Upper lobe of right lung (tissue), 1 donor: ENCODE measurements at places on chromosomes 12 and 14.

- DNase-seq, result no peak
Measured at GRCh38 chr12:110687396-110688169, 1.3 kb downstream of the HVCN1 start.

- no peak for DNase-seq
Measured at GRCh38 chr12:14959463-14959862, 1.9 kb downstream of the ARHGDIB start.

DNA sequence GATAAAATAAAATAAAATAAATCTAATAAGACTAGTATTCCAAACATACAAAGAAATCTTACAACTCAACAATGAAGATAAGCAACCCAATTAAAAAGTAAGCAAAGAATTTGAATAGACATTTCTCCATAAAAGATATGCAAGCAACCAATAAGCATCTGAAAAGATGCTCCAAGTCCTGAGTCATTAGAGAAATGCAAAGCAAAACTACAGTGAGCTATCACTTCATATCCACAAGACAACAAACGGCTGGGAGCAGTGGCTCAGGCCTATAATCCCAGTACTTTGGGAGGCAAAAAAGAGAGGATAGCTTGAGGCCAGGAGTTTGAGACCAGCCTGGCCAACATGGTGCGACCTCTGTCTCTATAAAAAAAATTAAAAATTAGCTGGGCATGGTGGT is 26.8 kb downstream of the ZFYVE1 start:
- no peak for DNase-seq

DNA sequence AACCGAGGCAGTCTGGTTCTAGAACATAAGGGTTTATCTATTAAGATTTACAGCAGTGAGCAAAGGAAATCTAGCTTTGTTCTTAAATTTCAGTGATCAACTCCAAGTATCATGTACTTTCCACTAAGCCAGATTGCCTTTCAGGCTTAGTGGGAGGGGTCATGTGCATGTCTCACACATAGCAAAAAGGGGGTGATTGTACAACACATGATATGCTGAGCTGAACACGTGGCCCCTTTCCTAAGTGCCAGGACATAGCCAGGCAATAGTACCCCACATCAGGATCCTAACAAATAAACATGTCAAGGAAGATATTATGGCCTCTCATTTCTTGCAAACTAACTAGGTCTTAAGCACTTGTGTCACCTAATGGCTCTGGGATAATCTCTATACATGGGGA is 347.2 kb downstream of the C12orf75 start:
- no peak for DNase-seq

GRCh38 chr12:51011955-51012354 is 14.2 kb downstream of the SLC11A2 start:
- peak; percentile 70 for DNase-seq

- no peak for DNase-seq
Measured at GRCh38 chr14:34496679-34497513, 34.9 kb upstream of the SPTSSA start.

GRCh38 chr14:43898687-43899086 is 608.4 kb downstream of the FSCB start:
- DNase-seq, result no peak

GRCh38 chr14:102686196-102686801 is 91.0 kb upstream of the TRAF3 start:
- no peak for DNase-seq

GRCh38 chr14:89012282-89013097 is 188.0 kb downstream of the TTC8 start:
- DNase-seq, result no peak

- DNase-seq, result no peak
Measured at GRCh38 chr12:48247181-48247966, 44.3 kb upstream of the OR10AD1 start.

GRCh38 chr12:58310368-58310767 is 369.0 kb downstream of the ATP23 start:
- DNase-seq, result no peak

DNA sequence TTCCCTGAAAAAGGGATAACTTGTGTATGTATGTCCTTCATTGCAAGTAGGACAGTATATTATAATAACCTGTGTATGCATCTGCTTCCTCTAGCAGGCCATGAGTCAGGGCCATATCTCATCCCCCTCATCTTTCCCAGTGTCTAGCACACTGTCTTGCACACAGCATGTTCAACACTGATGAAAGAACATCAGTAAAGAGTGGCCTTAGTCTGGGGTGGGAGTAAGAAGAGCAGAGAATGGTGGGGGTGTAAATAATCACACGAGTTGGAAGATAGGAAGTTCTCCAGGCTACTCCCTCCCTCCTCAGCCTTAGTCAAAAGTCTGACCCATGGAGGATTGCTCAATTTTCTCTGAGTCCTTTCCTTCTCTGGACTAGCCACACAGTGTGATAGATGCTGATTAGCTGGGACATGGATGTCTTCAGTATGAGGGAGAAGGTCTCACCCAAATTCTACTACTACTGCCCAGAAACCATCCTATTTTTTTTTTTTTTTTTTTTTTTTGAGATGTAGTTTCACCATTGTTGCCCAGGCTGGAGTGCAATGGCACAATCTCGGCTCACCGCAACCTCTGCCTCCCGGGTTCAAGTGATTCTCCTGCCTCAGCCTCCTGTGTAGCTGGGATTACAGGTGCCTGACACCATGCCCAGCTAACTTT is 14.6 kb upstream of the SP1 start:
- no peak for DNase-seq

DNA sequence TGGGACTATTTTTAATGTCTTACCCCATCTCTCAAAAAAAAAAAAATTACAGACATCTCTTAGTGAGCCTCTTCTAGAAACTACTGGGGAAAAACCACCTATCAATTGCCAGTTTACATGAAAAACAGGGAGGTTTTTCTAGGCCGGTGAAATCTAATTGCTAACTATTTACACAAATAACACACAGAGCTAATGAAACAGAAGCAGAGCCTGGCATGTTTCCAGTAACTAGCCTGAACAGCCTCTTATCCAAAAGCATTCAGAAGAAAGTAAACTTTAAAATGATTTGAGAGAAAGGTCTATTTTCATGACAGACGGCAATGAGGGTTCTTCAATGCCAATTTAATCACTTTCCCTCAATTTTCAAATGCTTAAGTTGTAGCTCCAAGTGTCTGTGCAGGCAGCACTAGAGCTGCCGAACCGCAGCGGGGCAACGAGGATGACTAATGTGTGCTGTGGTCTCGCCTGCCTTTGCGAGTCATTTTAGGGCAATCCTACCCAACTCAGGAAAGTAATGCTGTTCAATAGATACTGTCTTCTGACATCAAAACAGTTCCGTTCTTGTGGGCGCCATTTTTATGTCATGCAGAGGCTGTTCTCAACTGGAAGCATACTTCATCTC is 84.6 kb downstream of the SETD3 start:
- no peak for DNase-seq

DNA sequence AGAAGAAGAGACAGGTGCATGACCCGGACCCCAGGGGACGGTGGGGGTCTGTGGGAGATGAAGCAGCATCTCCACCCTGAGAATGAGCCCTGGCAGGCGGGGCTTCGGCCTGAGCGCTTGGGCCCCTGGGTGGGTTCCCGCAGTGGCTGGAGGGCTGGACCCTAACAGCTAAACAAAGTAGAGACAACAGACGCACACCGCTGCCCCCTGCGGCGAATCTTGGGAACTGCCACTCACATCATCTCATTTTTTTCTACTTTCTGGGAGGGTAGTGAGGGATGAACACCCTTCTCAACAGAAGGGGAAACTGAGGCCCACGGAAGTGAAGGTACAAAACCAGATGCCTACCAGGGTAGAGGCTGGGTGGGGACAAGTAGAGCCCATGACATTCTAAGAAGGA is 104.7 kb downstream of the RFLNA start:
- DNase-seq, result no peak

DNA sequence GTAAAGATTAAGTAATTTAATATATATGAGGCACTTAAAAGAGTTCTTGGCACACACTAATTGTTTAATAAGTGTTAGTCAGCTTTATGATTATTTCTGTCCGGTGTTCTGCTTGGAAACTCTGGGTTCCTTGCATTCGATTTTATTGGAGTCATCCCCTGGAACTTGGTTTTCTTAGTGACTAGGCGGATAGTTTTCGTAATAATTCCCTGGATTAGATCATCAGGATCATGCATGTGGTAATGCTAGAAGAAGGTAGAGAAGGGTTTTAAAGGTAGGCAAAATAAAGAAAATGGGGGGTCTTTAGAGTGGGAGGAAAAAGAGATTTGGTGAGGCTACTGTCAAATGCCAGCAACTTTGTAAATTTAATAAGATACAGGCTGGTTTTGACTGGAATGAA is 88.4 kb downstream of the MYF5 start:
- DNase-seq, result no peak

GRCh38 chr14:66395300-66395699 is 90.9 kb upstream of the CCDC196 start:
- no peak for DNase-seq

- DNase-seq, result peak; percentile 68
Measured at GRCh38 chr12:103632554-103633216, 45.6 kb downstream of the STAB2 start.

- no peak for DNase-seq
Measured at GRCh38 chr14:34365309-34365915, 96.6 kb downstream of the SPTSSA start.

DNA sequence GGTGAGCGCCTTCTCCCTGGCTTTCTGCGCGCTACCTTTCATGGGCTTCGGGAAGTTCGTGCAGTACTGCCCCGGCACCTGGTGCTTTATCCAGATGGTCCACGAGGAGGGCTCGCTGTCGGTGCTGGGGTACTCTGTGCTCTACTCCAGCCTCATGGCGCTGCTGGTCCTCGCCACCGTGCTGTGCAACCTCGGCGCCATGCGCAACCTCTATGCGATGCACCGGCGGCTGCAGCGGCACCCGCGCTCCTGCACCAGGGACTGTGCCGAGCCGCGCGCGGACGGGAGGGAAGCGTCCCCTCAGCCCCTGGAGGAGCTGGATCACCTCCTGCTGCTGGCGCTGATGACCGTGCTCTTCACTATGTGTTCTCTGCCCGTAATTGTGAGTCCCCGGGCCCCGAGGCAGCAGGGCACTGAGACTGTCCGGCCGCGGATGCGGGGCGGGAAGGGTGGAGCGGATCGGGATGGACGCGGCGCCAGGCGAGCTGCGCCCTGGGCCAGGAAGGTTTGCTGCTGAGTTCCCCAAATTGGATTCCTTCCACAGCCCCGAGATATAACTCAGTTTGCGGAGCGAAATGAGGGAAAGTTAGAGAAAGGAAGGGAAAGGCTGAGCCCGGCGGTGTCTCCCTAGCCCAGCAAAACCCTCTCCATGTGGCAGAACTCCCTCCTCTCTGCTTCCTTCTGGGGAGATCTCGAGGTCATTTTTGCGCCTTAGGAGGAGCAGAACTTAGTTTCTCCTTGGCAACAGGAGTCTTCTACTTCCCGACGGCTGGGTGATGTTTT is 972 bp downstream of the PTGDR start:
- DNase-seq, result no peak

- DNase-seq, result no peak
Measured at GRCh38 chr12:70351076-70351475, 15.0 kb upstream of the KCNMB4 start.

DNA sequence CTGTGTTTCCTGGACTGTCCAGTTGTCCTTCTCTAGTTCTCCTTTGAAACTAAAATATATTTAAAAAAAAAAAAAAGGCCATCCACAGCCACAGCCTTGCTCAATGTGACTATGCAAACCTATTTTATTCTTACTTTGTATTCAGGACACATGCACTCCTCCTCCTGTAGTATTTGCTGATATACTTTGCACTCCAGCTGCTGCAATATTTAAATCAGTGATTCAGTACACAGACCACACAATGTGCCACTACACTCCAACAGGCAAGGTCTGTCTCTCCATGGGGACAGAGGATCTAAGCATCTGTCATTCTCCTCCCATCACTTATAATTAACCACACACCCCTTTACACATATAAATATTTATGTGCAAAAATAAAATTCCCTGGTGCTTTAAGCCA is 40.2 kb upstream of the CCDC196 start:
- DNase-seq, result no peak

DNA sequence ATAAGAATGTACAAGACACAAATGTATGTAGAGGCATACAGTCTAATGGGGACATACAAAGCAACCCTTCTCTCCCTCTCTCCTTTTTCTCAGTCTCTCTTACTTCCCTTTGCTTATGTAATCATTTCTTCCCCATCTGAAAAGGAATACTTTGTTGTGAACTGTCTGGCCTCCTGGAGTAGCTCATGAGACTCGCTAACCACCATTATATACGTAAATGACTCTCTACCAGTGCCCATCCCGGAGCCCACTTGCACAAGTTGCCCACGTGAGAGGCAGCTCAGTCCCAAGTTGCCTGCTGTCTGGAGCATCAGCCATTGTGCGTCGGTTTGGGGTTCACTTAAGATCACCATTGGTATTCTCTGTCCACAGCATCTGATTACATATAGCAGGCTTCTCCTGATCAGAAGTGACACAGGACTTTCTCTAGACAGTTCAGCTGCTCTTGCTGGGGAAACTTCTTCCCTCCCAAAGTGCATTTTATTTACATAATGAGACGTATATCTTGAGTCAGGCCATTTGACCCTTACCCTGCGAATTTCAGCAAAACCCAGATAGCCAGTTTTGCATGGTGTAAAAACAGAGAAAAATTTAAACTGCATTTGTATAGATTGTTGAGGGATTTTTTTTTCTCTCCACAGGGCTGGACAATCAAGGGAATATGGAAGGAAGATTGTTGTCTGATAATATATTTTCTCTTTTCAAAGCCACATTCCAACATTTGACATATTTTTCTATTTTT is 220.7 kb upstream of the EGLN3 start:
- no peak for DNase-seq

DNA sequence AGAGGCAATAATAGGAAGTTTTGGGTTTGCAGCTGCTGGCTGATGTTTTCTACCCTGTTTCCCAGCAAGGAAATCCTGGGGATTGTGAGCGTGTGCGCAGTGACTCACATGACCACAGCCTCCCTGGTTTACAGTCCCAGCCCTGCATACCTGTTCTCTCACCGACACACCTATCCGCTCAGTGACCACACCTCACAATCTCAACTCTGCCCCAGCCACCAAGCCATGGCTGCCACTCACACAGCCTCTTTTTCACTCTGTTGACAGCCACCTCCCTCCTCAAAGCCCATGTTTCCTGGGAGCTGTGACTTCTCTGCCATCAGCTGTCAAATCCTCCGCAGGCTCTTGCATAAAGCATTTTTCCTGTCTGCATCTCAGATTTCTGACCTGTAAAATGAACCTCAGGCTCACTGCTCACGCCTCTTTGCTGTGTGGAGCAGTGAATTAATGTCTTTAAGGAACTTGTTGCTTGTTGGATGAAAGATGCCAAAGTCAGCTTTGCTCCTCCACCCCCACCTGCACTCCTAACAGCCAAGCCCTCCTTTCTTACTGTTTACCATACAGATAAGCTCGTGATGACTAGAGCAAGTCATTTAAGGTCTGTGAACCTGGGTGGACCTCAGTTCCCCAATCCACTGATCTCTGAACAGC is 43.5 kb downstream of the B4GALNT3 start:
- DNase-seq, result peak; percentile 80

GRCh38 chr12:56141946-56142784 is 10.2 kb upstream of the MYL6B start:
- no peak for DNase-seq

DNA sequence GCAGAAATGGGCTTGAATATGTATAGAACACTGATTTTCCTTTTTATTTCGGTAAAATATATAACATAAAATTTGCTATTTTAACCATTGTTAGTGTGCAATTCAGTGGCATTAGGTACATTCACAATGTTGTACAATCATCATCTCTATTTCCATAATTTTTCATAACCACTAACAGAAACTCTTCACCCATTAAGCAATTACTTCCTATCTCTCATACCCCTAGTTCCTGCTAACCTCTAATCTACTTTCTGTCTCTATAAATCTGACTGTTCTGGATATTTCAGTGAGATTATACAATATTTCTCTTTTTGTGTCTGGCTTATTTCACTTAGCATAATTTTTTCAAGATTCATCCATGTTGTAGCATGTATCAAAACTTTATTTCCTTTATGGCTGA is 8.9 kb upstream of the RNF212B start:
- DNase-seq, result no peak
